SW 1271 (cell line): ENCODE measurements at places on chromosomes 7 and 10.

DNA sequence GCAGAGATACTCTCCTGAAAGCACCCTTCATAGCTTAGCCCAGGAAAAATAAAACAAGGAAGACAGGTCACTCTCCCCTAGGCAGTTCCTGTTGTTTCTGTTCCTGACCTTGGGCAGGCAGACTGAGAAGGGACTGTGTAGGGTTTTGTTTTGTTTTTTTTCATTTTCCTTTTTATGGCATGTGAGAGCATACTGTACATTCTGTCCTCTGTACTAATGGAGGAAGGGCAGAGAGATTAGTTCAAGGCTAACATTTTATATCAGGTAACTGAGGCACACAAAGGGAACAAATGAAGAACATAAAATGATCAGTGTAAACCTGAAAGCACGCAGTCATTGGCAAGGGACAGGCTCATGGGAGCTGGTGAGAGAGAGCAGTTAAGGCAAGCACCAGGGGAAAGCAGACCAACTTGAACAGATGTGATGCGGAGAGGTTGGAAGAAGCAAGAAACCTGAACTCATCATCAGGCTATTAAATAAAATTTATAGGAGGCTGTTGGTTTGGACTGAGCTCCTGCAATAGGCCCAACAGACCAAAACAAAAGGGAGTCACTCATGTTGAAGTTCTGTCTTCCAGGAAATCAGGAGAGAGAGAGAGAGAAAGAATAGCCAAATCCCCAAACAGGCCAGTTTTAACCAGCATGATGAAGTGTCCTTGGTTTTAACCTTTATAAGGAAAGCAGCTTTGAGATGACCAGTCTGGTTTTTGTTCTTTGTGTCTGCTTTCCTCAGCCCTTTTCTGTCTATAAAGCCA lies 34.1 kb upstream of the PDCD4 start:
- no peak for DNase-seq

- DNase-seq, result no peak
These were observed 8.2 kb downstream of the ZCCHC24 start for GRCh38 chr10:79437111-79437814.

- no peak for DNase-seq
These were observed 19.2 kb downstream of the SMNDC1 start for GRCh38 chr10:110285501-110285900.

GRCh38 chr10:129780198-129780597 lies 183.9 kb downstream of the EBF3 start:
- DNase-seq, result no peak

DNA sequence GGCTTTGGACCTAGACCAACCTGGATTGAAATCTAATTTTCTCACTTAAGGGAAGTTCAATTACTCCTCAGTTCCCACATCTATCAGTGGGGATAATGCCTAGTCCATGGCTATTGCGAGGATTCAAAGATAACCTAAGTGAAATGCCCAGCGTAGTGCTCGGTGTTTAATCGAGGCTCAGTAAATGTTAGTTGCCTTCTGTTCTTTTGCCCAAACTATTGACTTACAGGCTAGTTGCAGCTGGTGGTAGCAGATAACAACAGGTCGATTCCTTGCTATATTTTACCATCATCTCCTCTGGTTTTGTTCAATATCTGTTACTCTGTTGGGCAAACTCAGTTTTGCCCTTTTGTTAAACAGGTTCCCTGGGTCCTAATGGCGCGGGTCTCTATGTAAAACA lies 22.8 kb downstream of the DNAH11 start:
- no peak for DNase-seq

- DNase-seq, result no peak
These were observed 110.6 kb downstream of the KCNMA1 start for GRCh38 chr10:77526868-77527617.

DNA sequence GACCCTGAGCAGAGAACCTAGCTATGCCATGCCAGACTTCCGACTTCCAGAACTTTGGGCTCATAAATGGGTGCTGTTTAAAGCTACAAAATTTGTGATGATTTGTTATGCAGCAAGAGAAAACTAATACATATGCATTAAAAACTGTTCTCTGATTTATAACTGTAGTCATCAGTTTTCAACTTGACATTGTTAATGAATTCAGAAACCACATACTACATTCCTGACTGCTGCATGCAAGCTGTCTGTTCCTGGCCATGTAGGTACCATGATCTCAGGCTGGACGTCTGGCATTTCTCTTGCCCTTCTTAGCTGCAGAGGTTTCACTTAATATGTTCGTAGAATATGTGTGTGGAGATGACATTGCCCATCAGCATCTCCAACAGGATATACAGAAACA lies 28.4 kb downstream of the MKX start:
- DNase-seq, result no peak

DNA sequence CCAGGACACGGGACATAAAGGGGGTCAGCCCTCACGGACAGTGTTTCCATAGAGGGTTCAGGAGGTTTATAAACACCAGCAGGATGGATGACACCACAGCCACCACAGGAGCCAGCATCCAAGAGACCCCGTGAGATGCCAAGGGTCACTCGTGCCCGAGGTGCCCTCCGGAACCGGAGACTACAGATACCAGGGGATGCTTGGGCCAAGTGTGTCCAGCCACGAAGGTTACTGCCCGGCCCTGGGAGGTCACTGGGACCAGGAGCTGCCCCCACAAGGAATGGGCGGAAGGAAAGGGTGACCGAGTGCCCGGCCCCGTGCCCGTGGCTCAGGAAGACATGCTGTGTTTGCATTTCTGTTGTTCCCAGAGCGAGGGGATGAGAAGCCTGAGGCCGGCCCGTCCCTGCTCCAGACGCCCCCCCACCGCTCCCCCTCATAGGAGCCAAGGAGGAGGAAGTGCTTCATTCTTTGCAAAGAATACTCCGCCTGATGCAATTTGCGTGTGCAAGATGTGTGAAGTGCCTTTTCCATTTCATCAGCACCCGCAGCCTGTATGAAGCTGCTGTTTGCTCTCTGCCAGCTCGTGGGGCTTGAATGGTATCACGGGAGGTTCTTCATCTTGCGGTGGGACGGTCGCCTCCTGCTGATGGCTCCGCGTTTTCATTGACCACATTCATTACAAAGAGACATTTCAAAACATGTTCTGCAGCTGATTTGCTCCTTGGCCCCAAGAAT lies 176.4 kb downstream of the ELFN1 start:
- no peak for DNase-seq

GRCh38 chr10:71647526-71648253 lies 71.9 kb downstream of the C10orf105 start:
- DNase-seq, result no peak

GRCh38 chr7:115647712-115648111 lies 382.9 kb downstream of the TFEC start:
- DNase-seq, result no peak

DNA sequence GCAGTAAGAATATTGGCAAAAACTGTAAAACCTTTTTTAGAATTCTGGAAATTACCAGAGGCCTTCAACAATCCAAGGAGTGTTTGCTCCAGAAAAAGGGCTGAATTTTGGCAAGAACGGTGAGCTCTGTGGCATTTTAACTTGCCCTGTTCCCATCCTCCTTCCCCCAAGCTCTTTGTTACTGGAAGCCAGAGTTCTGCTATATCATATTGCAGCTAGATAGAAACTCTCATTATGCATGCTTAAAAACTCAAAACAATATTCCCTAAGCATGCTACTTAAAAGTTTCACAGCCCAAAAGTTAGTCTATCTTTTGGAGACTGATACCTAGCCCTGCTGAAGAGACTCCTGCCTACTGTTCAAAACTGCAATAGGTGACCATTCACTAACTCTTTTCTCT lies 70.6 kb upstream of the GPR37 start:
- no peak for DNase-seq

DNA sequence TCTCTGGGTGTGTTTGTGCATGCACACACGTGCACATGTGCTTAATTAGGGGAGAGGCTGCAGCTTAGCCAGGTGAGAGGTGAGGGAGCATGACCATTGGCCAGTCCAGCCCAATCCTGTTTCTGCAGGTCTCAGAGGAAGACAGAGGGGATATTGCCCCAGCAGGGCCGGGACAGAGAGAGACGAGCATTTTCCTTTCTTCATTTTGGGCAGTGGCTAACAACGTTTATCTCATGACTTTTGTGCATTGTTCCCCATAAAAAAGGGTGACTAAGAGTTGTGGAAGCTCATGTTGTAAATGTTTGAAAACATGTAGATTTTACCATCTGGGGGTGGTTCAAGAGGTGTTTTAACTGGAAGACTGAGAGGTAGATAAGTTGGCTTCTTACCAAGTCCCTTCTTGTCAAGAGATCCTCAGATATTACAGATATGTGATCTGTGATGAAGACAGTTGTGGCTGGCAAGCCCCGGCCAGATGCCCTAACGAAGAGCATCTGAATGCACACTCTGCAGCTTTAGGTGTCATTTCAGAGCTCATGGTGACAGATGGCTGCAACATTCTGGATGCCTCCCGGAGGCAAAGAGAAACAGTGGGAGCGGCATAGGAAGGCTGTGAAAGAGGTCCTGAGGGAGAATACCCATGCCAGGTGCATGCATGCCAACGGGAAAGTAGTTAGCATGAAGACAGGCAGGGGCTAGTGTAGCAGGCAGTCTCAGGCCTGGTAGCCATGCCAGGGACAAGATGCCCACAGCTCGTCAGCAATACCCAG lies 16.7 kb upstream of the DMBT1 start:
- DNase-seq, result no peak

GRCh38 chr7:151699147-151699927 lies 177.6 kb downstream of the PRKAG2 start:
- DNase-seq, result no peak

GRCh38 chr7:118169146-118169545 lies 14.8 kb upstream of the LSM8 start:
- DNase-seq, result no peak

- no peak for DNase-seq
These were observed 3.1 kb downstream of the NRP1 start for GRCh38 chr10:33331379-33331694.

- no peak for DNase-seq
These were observed 19.9 kb downstream of the SYPL1 start for GRCh38 chr7:106092204-106092603.

DNA sequence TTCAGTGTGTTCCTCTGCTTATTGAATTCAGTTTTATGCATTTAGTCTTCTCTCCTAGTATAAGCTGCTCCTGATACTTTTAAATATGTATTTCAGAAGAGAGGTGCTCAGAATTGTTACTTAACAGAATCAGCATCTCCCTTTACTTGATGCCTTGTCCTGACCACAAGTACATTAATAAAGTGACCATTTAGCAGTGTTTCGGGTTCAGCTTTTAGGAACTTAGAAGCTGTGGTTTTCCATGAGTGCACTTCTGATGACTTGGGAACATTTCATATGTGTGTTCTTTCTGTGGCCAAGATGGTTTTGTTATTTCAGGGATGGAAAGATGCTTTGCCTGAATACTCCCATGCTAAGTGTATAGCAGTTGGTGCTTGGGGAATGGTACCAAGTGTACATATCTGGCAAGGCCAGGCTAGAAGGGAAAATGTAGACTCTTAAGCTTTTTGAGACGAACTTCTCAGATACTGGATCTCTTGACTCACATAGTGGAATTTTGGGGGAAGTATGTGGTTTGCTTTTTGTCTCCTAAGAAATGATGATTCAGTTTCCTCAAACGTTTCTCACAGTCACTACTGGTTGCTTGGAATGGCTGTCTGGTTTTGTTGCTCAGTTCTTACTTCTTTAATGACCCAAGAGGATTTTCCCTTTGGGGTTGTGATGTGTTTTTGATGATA lies 17.2 kb downstream of the SGPL1 start:
- DNase-seq, result peak; percentile 4

DNA sequence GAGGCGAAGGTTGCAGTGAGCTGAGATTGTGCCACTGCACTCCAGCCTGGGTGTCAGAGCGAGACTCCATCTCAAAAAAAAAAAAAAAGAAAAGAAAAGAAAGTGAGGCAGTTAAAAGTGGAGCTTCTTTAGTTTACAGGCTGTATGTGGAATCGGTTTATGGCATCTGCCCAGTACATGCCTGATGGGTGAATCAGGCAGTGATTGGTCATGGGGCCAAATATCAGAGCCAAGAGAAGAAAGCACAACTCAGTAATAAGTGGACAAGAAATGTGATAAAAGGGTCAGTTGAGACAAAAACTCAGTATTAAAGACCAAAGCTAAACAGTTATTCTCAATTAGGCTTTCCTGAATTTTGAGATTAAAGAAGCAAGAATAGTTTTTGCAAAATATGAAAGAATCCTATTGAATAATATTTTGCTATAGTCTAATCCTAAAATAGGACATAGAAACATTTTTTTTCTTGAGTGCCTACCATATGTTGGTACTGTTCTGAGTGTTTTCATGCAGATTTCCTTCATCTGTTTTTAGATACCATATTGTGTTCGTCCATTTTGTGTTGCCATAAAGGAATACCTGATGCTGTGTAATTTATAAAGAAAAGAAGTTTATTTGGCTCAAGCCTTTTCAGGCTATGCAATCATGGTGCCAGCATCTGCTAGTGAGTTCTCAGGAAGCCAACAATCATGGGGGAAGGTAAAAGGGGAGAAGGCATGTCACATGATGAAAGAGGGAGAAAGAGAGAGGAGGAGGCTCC lies 14.4 kb downstream of the CDC14C start:
- no peak for DNase-seq

- DNase-seq, result no peak
These were observed 99.6 kb downstream of the CARD11 start for GRCh38 chr7:2943851-2944601.

DNA sequence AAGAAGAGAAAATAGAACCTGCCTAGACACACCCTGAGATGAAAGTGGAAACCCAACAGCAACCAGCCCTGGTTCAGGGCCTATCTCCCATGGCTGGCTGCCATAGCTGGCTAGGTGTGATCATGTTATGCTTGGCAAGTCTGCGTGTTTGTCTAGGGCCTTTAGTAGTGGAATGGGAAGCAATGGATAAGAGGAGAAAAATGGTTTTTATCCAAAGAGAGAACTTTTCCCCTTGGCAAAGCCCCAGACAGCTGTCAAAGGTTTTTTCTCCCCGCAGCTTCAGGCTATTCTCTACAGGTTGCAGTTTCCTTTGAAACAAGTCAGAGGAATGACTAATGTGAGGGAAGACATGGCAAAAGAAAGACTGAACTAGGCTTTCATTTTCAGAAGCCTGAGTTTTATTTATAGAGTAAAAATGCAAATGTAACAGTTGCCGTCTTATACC lies 161.5 kb downstream of the SEMA3D start:
- DNase-seq, result no peak

DNA sequence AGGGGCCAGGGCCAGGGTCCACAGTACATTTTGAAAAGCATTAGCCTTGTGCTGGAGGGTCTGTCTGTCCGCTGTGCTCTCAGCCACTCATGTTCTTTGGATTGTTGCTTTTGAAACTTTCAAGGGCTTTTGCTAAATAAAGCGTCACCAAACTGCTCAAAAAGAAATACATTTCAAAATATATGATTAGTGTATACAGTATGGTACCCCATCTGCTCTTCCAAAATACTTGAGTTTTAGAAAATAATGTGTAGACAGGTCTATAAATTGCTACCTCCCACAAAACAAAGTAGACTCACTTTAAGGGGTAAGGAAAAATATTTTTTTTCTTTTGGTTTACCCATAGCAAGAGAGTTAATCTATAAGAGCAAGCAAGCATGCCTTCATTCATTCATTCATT lies 194.3 kb upstream of the AOAH start:
- DNase-seq, result no peak

- no peak for DNase-seq
These were observed 2.7 kb upstream of the ZCCHC24 start for GRCh38 chr10:79447911-79448731.
